ENCODE measurements at places on chromosomes 4 and X.

DNA sequence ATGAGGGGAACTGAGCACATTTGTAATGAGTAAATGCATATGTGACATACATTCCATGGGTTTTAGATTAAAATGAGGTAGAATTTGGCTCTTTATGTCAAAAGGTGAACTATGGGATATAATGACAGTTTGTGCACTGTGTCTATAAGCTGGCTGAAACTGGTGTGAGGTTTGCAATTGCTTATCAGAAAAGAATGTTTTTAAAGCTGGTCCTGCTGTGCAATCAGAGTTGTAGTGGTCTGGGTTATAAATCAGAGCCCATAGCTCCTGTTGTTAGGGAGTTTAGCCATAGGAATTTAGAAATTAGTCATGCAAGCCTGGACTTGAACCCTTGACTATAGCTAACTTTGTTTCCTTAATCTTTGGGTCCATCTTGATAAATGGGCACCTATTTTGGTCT is 23.1 kb upstream of the GATB start:
- no peak for DNase-seq

DNA sequence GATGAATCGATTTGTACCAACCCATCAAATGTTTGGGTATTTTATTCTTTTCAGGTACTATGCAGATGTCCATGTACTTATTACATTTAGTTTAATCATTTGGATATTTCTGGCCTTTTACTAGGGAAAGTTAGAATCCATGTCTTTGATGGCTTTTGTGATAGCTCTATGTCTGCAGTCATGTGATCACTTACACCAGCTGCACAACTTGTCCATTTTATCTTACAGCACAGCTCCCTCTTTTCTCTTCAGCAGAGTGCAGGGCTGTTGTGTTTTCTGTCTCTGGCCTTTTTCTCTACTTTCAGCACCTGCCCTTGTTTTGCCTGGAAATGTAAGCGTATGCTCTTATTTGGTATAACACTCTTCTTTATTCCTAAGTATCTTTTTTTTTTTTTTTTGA is 30.6 kb downstream of the WWC2 start:
- no peak for DNase-seq

DNA sequence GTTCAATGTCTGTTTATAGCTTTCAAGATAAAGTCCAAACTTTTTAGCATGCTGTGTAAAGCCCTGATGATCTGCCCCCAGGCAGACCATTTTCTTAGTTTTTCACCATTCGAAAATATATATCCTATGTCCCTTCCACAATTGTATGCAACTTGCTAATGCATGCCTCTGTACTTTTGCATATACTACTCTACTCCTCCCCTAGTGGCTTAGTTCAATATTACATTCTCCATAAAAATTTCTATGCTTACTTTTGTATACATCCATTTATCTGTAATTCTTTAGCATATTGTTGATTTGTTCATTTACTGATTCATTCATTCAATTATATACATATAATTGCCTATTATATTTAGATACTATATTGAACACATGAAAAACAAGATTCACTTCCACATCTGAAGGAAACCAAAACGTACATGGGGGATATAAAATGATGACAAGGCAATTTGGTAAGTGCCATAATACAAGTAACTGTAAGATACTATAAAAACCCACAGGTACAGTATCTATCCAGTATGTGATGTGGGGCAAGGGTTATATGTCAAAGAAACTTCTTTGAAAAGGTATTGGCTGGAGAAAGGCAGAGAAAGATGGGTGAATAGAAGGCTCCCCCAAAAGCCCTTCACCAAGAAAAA is 902.5 kb downstream of the FAM133A start:
- no peak for DNase-seq

GRCh38 chr4:99715286-99715685 is 57.7 kb upstream of the C4orf54 start:
- DNase-seq: no peak

GRCh38 chrX:103831342-103831802 is 685 bp downstream of the RAB9B start:
- DNase-seq: no peak

DNA sequence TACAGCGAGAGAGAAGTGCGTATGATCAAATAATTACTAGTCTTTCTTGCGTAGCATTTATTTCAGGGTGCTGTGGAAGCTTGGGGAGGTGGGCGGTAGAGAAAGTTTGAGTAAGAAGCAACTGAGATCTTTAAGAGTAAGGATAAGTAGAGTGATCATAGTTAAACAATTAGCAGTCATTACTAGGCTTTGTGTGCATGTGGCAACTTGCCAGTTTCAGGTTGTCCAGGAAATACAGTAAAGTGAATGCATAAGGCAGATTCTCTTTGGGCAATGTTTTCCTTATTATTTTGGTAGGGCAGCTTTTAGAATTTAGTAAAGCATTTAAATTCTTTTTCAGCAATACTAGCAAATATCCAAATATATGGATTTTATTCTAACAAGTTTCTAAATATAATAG is 57.0 kb downstream of the HPGDS start:
- no peak for DNase-seq

GRCh38 chr4:148503681-148504080 is 61.5 kb upstream of the NR3C2 start:
- no peak for DNase-seq

- no peak for DNase-seq
Observed at GRCh38 chrX:41257801-41258200, 76.2 kb upstream of the DDX3X start.

DNA sequence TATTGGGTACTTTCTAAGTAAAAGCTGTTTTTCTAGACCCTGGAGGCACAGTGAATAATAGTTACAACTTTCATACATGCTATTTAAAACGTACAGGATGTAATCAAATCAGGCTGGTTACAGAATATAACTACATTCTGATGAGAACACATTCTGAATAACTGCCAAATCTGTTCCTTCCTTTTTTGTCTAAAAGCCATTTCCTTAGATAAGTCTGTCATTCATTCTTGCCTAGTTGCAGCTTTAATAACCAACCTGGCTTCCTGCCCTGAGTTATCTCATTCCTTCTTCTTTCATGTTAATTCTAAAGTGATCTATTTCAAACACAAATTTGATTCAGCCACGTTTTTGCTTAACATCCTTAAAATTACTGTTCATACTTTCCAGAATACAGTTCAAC is 189.7 kb upstream of the ITM2A start:
- no peak for DNase-seq

DNA sequence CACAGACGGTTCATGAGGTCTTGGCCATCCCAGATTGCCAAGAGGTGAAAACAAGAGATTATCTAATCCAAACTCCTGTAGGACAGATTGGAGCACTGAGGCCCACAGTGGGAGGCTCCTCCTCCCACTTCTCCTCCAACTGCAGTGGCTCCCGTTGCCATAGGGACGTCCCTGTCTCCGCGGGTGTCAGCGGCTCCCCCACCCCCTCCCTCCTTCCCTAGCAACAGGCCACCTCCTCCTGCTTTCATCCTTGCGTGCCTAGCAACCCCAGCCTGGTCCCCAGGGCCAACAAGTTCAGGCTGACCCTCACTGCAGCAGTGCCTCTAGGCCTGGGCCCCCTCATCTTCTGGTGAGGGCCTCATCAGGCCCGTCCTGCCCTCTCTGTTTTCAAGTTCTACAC is 6.8 kb upstream of the IQSEC2 start:
- no peak for DNase-seq

- no peak for DNase-seq
Observed at GRCh38 chrX:31036895-31037294, 34.9 kb downstream of the FTHL17 start.

GRCh38 chr4:100960232-100960631 is 387.1 kb downstream of the PPP3CA start:
- DNase-seq: no peak

DNA sequence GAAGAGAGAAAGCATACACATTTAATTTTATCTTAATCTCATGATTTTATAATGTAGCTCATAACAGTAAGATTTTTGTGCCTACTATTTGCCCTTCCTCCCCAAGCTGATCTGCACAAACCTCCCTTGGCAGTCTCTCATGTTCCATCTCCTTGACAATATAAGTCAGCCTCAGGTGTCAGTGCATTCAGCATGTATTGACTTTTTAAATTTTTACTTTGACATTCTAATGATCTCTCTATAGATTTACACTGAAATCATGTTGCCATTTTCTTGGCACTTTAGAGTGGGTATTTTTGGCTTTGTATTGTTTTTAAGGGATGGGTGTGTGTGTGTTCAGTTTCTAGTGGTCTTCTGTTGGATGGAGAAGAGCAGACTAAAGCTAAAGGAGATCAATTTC is 505.3 kb upstream of the CPEB2 start:
- no peak for DNase-seq

GRCh38 chr4:160129439-160129838 is 1026.6 kb downstream of the RAPGEF2 start:
- no peak for DNase-seq
